ENCODE measurements at places on chromosomes 1 and 21. TPM values are rescaled to one million over a fixed set of nuclear protein-coding genes. Genes with fewer than 3 reads are reported as not detected.

Gene WDR77
- total RNA-seq: 32.6 TPM

Gene SYT2
- total RNA-seq: 3.1 TPM

DNA sequence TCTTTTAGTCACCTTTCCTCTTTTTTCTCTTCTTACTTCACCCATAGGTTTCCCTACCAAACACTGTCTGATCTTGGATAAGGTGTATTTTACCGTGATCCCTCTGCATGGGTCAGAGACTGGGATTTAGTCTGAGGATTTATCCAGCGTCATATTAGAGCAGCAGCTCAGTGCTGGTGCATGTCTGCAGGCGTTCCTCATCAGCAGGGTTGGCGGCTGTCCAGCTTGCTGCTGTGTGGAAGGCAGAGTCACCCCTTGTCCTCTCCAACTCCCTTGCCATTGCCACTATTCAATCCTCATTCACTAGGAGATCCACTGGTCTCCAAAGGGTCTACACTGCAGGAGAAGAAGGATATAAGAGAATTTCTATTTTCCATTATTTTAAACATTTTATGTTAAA, 7.3 kb upstream of the FAM78B start:
- no peaks in the 10 kb centered on the region for H3K36me3 ChIP-seq
- no peak for DNase-seq
- H3K27me3 ChIP-seq: peaks cover 41% of the 10 kb centered on the region
- H3K4me3 ChIP-seq: no peak overlapping the region
- H3K27ac ChIP-seq: no peak overlapping the region
- H3K4me1 ChIP-seq: no peaks in the 10 kb centered on the region

DNA sequence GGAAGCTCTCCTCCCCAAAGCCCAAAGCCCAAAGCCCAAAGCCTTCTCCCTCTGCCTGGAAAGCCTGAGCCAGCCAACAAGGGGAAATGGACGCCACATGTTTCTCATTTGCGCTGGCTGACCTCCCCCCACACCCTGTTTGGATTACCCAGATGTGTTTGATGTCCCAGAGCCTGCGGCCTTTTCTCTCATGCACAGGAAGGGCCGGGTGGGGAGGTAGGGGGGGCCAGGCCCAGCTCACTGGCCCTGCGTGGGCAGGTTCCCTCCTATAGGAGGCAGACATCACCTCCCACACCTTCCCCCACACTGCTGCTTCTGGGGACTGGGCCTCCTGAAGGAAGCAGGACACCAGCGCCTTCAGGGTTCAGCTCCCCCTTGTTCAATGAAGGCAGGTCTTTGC, 116.3 kb downstream of the NAV1 start:
- H3K27me3 ChIP-seq: peaks cover 4% of the 10 kb centered on the region
- peaks cover 71% of the 10 kb centered on the region for H3K4me1 ChIP-seq
- peak overlapping the region; percentile 91 for H3K27ac ChIP-seq
- DNase-seq: peak; percentile 66

All from mesothelial cell of epicardium (in vitro differentiated cells).